ENCODE measurements at places on chromosomes 3 and 15. TPM values are rescaled to one million over a fixed set of nuclear protein-coding genes. Genes with fewer than 3 reads are reported as not detected.

DNA sequence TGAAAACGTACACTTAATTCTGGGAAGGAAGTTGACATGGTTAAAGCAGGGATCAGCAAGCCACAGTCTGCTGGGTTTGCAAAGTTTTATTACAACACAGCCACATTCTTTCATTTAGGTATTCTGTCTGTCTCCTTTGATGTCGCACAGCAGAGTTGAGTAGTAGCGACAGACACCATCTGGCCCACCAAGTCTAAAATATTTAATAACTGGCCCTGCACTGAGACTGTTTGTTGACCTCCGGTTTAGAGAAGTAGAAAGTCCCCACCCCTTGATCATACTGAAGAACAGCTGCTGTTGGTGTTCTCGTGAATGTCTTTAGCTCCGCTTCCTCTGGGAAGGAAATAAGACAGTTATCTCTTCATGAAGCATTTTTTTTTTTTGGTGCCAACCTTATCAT, 66.2 kb downstream of the MCTP2 start:
- DNase-seq: peak; percentile 3

DNA sequence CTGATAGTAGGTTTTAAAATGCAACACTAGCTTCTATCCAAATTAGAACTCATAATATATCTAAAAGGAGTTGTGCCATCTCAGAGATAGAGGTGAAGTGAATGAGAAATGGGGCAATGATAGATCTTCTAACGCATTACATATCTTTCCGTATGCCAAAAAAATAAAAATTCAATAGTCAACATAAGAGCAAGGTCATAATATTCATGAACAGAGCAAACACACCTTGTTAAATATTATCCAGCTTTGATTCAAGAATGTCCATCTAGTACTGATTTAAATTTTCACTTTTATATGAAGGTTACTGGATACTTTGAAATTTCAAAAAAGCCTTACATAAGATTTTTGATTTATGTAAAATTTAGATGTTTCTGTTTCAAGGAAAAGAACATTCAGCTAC, 554.5 kb downstream of the NSUN3 start:
- no peak for DNase-seq

- DNase-seq: no peak
Measured at GRCh38 chr3:139577346-139577745, 37.8 kb upstream of the RBP1 start.

- DNase-seq: no peak
Measured at GRCh38 chr3:128665362-128666021, 14.9 kb upstream of the RPN1 start.

GRCh38 chr15:82186719-82187406, 75.7 kb downstream of the EFL1 start:
- DNase-seq: no peak

GRCh38 chr15:52424856-52425431, 103.7 kb downstream of the MYO5A start:
- DNase-seq: no peak

GRCh38 chr15:99911816-99912215, 178.6 kb upstream of the LYSMD4 start:
- DNase-seq: no peak

DNA sequence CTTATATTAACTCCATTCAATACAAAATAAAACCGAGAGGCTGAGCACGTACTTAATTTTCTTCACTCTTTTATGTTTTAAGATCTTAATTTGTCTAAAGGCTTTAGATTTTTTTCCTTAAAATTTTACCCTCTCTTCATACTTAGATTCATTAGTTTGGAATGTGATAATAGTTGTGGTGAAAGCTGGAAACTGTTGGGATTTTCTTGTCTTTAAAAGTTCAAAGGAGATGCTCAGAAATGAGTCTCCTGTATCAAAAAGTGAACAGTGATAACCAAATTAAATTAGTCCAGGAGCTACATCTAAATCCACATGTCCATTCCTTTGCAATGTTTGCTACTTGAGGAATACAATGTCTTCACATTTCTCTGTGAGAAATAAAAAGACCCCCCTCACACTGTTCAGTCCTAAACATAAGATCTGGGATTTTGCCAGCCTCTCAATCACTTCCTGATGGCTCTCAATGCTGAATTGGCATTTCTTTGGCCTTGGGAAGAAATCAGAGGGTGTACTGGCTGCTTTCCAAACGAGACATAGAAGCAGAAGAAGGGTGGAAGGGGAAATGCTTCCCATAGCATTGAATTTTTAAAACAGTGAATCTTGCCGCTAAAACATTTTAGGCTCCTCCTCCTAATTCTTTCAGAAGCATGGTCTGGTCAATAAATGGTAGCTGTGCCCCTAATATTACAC, 245.0 kb downstream of the SHOX2 start:
- DNase-seq: no peak

DNA sequence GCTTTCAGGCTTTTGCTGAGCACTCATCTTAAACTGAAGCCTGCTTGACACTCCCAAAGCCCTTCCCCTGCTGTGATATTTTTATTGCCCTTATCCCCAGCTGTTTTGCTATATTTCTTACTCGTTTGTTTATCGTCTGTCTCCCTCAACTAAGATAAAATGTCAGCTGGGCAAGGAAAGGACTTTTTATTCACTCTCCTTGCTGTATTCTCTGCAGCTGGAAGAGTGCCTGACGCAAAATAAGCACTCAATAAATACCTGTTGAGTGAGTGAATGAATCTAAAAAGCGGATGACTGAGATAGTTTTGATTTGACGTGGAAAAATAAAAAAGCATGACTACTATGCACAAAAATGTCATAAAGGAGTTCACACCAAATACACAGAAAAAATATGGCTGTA, 84.8 kb upstream of the POMGNT2 start:
- no peak for DNase-seq

GRCh38 chr3:126540951-126541627, 17.1 kb downstream of the CHST13 start:
- no peak for DNase-seq

DNA sequence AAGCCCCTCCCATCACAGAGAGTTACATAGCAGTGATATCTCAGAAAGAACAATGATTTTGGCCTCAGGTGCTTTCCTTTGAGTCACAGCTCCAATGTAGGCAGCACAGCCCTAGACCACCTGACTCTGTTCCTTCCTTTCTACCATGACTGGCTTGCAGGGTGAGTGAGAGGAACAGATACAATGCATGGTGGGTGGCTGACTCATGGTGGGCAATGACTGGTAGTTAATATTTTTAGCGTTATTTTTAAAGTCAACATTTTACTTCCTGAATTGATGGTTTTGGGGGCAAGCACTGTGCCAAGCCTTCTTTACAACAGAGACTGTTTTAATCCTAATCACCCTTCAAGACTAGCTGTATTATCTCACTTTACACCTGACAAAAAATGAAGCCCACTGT, 32.8 kb upstream of the ST3GAL6 start:
- DNase-seq: no peak

DNA sequence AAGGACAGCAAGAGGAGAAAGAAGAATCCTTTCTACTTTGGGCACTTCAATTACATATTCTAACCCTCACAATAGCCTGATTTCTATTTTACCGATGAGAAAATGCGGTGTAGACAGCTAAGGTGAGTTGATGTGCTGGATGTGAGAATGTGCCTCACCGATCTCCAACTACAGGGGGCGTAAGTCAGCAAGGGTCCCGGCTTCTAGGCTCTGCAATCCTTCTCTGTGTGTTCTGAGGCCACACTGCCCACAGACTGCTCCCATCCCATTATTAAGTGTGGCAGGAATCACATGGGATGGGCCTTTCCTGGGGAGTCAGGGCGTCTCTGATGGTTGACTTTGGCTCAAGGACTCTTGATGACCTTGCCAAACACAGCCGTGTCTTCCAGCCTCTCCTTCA, 23.6 kb upstream of the RPL35A start:
- no peak for DNase-seq

- no peak for DNase-seq
Measured at GRCh38 chr3:55691141-55691540, 204.0 kb upstream of the WNT5A start.

GRCh38 chr3:170021083-170021482, 16.7 kb upstream of the GPR160 start:
- no peak for DNase-seq

GRCh38 chr15:67831363-67831762, 6.1 kb downstream of the SKOR1 start:
- DNase-seq: no peak

GRCh38 chr3:126891791-126892190, 91.1 kb upstream of the PLXNA1 start:
- DNase-seq: no peak

- DNase-seq: no peak
Measured at GRCh38 chr3:11312166-11312565, 40.0 kb downstream of the ATG7 start.

GRCh38 chr15:73504885-73505284, 61.9 kb downstream of the REC114 start:
- no peak for DNase-seq

DNA sequence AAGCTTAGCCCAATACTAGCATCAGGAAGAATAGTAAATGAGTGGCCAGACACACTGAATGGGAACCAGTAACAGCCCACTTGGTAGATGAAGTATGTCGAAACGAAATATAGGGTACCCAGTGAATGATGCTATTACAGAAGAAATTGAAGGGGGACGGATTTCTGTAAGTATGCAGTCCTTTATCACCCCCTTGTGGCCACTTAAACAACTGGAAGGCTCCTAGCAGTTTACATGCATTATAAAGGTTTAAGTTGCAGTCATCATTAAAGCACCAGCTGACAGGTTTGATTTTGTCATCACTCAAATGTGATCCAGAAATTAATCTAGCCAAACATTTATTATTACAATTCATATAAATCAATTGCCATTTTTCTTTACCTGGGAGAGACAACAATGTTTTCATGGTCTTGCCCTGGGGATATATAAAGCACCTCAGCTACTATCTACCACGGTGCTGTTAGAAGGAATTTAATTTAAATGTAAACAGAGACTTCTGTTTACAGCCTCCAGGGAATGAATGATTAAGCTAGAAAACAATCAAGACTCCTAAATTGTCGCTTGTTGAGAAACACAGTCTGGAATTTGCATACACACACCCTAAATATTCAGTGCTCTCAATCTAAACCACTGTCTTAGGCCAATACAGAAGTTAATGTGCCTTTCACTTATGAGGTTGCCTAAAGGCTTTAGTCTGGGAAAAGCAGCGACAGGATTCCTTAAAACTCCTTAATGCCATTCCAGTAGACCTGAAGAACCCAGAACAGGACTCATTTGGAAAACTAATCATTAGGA, 7.8 kb downstream of the EIF1B start:
- DNase-seq: no peak

DNA sequence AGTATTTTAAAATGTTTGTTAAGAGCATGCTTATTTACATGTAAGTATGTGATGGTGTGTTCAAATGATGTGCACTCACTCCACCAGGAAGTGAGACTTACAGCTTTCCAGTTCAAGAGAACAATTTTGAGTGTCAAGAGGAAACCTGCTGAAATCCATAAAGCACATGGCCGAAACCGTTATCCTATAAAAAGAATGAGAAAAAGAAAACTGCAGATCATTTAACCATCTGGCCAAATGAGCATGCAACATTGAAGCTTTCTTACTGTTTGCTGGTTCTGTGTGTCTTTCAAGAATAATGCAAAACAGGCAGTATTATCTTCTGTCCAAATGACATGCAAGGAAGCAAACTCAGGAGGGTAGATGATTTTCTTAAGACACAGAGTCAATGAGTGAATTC, 26.3 kb downstream of the GABRR3 start:
- DNase-seq: no peak

DNA sequence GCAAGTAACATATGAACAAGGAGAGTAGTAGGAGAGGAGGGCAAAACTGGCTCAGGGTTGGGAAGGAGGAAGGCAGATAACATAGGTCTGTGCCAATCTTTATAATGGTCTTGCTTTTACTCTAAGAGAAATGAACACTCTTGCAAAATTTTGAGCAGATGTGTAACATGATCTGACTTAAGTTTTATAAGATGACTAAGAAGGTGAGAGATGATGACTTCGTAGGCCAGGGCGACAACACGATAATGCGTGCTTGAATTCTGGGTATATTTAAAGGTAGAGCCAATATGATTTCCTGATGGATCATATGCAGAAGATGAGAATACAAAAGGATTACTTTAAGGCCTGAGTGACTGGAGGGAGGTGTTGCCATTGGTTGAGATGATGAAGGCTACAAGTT, 265.4 kb upstream of the KCNMB2 start:
- DNase-seq: no peak

DNA sequence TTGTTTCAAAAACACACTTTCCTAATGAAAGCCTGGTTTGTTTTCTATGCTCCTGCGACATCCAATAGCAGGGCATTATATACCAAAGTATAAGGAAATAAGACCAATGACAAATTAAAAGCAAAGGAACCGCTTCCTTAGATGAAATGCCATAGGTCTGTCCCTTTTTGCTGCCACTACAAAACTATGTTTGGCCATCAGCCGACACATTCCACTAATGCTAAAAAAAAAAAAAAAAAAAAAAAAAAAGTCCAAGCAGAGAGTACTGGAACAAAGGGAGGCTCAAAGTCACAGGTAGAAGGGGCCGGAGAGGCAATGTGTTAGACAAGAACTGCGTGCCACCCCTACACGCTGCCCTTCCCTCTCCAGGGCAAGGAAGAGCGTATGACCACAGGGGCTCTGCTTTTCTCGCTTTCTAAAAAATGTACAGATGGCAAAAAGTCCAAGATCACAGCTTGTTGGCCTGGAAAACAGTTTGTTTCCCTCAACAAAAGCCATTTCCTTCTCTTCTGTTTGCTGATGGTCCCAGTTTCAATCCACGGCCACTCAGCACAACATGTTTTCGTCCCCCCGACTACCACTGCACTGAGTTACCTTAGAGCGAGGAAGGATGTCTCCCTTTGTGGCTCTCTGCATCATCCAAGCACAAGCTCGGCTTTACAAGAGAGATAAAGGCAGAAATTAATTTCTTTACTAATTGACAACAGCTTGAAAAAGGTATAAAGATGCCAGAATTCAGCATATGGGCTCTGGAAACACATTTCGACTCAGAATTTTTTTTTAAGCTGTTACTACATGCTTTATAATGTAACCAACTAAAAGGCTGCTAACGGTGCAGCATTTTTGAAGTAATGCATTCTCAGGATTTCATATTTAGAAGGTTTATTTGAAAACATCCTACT, 70.8 kb downstream of the ABTB1 start:
- no peak for DNase-seq

DNA sequence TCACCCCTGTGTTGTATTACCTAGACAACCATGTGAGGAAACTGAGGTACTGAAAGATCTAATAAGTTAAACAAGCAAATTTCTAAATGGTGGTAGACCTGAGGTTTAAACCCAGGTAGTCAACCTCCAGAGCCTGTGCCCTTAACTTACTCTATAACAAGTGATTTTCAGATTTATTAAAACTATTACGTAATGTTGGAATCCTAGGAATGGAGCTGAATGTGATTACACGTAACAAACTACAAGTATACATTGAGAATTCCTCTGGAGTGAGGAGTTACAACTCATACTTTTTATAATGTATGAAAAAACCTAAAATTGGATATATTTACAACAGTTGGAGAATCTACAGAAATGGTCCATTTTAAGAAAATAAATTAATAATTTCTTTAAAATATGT, 18.0 kb downstream of the FAM98B start:
- no peak for DNase-seq

Gene C2CD4A
- polyA plus RNA-seq: 0.36 TPM

Gene RHOV
- 2.6 TPM for polyA plus RNA-seq

Gene GOLGA8K
- 2.3 TPM for polyA plus RNA-seq

Gene PLCB2
- polyA plus RNA-seq: 8.4 TPM

Gene TNNC1
- polyA plus RNA-seq: 8.2 TPM

Gene TF
- polyA plus RNA-seq: 3.5 TPM

Gene CCDC80
- 95.8 TPM for polyA plus RNA-seq

Gene SAXO2
- 5.3 TPM for polyA plus RNA-seq

Gene INSYN1
- 29.0 TPM for polyA plus RNA-seq

Gene CAMP
- polyA plus RNA-seq: 1.3 TPM

Gene PDZRN3
- polyA plus RNA-seq: 51.6 TPM
